ENCODE measurements at places on chromosomes 2 and 18.

DNA sequence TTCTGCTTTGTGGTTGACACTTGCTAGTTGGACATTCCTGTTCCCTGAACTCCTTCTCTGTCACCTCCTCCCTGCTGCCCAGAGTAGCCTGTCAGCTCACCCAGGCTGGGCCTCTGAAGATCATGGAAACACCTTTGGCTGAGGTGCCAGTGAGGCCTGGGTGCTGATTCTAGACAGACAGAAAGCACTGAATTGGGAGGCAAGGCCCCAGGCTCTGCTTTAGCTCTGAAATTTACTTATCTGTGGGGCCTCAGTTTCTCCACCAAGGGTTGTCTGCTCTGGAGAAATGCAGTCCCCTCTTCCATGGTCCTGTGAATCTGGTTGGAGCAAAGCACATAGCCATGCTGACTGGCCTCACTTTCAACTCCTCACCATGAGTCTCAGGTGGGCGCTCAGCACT, 104.6 kb upstream of the SIX3 start:
- no peaks in the 10 kb centered on the region for H3K36me3 ChIP-seq
- H3K4me3 ChIP-seq, result no peak overlapping the region
- DNase-seq, result no peak
- H3K27ac ChIP-seq, result no peak overlapping the region
- H3K27me3 ChIP-seq, result peaks cover 7% of the 10 kb centered on the region

DNA sequence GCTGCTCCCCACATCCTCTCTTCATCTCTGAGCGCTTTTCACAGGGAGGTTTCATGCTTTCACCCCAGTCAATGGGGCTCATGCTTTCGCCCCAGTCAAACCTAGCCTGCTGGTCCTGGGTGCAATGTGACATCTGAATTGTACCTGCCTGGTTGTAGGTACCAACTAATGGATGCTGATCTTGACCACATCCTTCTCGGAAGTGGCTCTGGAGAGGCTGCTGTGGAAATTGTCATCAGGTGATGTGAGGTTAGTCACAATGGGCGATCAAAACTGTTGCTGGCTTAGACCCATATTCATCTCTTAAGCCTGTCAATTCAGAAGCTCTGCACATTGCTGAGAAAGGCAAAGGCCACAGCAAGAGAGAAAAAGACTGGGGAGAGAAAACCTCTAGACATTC, 32.7 kb upstream of the ALKAL2 start:
- no peak overlapping the region for H3K27ac ChIP-seq
- H3K4me1 ChIP-seq, result peaks cover 2% of the 10 kb centered on the region
- H3K27me3 ChIP-seq, result peaks cover 3% of the 10 kb centered on the region
- DNase-seq, result no peak
- no peak overlapping the region for H3K4me3 ChIP-seq
- H3K36me3 ChIP-seq, result no peaks in the 10 kb centered on the region

DNA sequence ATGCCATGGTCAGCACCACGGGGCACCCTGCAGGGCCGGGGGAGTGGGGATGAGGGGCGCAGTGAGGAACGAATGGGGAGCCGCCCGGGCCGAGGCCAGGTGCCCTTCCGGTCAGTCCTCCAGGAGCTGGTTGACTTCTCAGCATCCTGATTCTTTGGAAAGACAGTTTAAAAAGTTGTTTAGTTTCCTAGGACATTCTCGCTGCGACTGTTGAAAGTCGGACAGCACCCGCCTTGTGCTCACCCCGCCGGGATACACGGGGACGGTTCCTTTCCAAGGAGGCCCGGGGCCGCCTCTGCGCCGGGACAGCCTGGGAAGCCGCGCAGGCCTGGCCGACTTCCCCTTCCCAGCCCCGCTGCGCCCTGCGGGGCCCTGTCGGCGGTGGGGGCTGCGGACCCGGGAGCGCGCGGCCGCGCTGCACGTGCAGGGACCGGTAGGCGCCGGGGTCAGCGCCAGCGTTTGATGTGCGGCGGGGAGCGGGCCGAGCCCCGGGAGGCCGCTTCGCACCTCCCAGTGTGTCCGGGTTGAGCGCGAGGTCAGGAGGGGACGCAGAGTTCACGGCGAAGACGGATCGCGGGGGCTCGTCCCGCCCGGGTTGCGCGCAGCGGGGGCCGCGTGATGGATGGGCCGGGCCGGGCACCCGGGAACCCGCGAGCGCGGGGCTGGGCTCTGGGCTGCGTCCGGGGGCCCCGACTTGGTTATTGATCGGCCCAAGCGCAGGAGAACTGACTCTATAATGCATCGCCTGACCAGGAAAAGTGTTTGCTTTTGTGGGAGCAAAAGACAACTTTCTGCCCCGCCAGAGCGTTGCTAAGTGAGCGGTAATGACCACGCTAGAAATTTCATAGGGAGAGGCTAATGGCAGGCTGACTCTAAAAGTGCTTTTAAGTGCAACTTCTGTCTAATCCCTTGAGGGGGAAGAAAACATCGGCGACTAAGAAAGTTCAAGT, 28.0 kb upstream of the SMIM21 start:
- no peaks in the 10 kb centered on the region for H3K36me3 ChIP-seq
- H3K4me1 ChIP-seq, result no peaks in the 10 kb centered on the region
- H3K4me3 ChIP-seq, result no peak overlapping the region
- H3K27ac ChIP-seq, result no peak overlapping the region
- peaks cover 34% of the 10 kb centered on the region for H3K27me3 ChIP-seq

DNA sequence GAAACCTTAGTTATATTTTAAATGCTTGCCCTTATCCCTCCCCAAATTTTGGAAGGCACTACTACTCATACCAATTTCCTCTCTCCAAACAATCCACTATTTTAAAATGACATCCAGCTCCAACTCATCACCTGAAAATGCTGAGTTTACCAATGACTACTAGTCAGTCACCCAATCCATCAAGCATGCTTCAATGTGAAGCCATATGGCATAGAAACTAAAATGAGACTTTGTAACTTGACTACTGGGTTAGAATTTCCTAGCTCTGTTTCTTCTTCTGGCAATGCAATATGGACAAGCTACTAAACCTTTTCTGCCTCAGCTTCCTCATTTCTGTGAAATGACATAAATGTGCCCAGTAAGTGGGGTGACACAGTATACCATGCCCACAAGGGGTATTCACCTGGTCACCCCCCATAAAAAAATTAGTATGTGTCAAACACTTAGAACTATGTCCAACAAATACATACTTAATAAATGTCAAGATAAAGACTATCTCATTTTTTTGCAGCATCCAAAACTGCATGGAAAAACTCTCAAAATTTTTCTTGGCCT, 10.0 kb upstream of the STPG4 start:
- peaks cover 33% of the 10 kb centered on the region for H3K4me1 ChIP-seq
- peaks cover 72% of the 10 kb centered on the region for H3K36me3 ChIP-seq
- DNase-seq, result no peak
- H3K27ac ChIP-seq, result peak overlapping the region; percentile 1

DNA sequence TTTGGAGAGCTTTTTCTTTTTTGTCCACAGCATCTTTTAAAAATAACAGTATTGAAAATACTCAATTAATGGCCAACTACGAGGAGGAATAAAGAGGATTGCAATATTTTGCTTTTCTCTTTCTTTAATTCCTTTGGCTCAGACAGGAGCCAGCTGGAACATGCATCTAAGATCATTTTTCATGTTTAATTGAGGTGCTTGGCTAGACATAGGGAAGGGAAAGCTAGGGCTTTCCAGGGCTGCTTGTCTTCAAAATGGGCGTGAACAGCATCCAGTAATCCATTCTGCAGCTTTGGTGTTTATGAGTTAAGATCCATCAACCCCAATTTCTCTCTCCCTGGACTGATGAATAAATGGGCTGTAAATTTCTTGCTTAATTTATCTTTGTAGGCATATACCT, 323.0 kb downstream of the PTPRM start:
- H3K4me1 ChIP-seq, result no peaks in the 10 kb centered on the region
- H3K4me3 ChIP-seq, result no peak overlapping the region
- no peaks in the 10 kb centered on the region for H3K36me3 ChIP-seq
- H3K27me3 ChIP-seq, result no peaks in the 10 kb centered on the region

DNA sequence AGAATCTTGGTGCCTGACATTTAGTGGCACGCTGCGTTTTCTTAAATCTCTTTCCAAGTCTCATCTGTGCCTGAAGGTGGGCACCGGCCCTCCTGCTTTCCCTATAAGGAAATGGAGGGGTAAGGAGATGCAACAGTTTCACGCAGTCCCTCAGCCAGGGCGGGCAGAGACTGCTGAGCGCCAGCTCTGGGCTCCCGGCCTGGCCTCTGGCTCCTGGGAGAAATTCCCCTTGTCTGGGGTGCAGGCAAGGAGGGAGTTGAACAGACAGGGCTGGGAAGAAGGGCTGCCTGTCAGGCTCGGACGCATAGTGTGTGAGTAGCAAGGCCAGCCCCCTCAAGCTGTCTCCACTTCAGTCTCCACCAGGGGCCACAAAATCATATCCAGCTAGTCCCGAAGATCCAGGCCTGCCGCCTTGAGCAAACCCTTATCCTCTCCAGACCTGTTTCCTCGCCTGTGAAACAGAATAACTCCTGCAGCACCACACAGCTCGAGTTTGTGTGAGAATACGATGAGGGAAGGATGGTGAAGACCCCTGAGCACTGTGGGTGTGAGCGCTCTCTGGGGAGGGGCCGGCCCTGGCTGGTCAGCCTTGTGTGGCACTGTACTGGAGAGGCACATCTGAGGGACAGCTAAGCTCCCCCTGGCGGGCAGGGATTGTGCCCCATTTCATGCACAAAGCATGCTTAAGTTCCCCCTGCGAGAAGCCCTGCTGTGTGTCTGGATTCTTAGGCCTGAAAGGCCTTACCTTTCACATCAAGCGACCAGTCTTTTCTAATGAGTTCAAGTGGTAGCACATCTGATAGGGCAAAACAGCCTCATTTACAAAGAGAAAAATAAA, 33.8 kb downstream of the SDC1 start:
- no peaks in the 10 kb centered on the region for H3K36me3 ChIP-seq
- DNase-seq, result no peak
- no peaks in the 10 kb centered on the region for H3K4me1 ChIP-seq
- no peak overlapping the region for H3K27ac ChIP-seq
- no peaks in the 10 kb centered on the region for H3K27me3 ChIP-seq

DNA sequence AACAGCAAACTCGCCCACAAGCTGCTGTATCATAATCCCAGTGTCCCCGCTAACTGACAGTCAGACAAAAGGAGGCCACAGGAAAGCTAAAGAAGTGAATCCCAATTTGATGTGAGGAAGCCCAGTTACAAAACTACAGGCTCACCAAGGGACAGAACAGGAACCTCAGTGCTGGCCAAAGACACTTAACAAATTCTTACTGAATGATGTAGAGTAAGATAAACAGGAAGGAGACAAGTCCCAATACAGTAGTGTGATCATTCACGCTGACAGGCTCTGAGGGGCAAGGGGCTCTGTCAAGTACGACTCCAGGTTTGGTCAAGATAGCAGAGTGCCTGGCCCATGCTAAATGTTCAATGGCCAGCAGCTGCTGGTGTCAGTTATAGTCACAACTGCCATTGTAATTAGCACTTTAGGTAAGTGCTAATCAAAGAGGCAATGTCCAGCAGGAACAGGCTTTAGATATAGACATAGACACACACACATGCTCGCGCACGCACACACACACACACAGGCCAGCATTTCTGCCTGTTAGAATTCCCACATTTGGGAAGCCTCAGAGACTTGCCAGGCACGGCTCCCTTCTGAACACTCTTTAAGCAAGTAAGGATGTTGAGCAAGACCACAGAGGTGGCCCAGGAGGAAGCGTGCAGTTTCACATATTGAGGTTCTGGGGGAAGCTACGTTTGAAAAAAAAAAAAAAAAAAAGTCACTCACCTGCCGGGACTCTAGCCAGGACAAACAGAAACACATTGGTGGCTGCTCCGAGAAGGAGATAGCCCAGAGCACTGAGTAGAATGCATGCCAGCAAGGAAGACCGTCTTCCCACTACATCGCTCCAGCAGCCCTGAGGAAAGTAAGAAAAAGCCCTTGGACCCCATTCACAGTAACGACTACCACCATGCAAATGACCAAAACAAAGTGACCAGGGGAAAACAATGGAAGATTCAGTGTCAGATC, 35.4 kb upstream of the TMEM182 start:
- no peak for DNase-seq
- H3K36me3 ChIP-seq, result peaks cover 79% of the 10 kb centered on the region
- H3K27me3 ChIP-seq, result no peaks in the 10 kb centered on the region
- no peaks in the 10 kb centered on the region for H3K4me1 ChIP-seq
- H3K27ac ChIP-seq, result no peak overlapping the region

DNA sequence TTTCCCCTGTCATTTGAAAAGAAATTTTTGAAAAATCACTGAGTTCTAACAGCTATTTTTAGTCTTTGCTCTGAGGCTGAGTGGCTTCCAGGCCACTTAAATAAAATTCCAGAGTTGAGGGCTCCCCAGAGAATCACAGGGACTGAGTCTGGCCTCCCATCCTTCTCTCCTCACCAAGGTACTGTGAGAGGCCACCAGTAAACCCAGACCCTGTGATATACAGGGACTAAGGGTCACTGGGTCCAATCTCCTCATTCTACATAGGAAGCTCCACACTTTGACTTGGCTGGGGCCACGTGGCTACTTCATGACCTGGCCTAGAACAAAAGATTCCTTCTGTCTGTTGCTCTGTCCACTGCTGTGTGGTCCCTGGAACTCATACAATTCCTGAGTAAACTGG, 123.2 kb upstream of the CDCA7 start:
- no peaks in the 10 kb centered on the region for H3K27me3 ChIP-seq
- H3K4me1 ChIP-seq, result no peaks in the 10 kb centered on the region
- no peak overlapping the region for H3K27ac ChIP-seq
- no peak for DNase-seq
- H3K36me3 ChIP-seq, result peaks cover 2% of the 10 kb centered on the region

GRCh38 chr18:32831781-32832180, 59.0 kb upstream of the KLHL14 start:
- no peaks in the 10 kb centered on the region for H3K36me3 ChIP-seq
- no peaks in the 10 kb centered on the region for H3K27me3 ChIP-seq
- no peak overlapping the region for H3K4me3 ChIP-seq
- no peaks in the 10 kb centered on the region for H3K4me1 ChIP-seq

- H3K4me1 ChIP-seq, result no peaks in the 10 kb centered on the region
- H3K36me3 ChIP-seq, result no peaks in the 10 kb centered on the region
- DNase-seq, result no peak
- H3K27me3 ChIP-seq, result no peaks in the 10 kb centered on the region
These were observed 682.0 kb upstream of the ID2 start for GRCh38 chr2:7999683-8000476.

GRCh38 chr2:127045792-127046501, 61.0 kb downstream of the BIN1 start:
- H3K27me3 ChIP-seq, result no peaks in the 10 kb centered on the region
- no peak overlapping the region for H3K4me3 ChIP-seq
- DNase-seq, result peak; percentile 12
- peaks cover 2% of the 10 kb centered on the region for H3K4me1 ChIP-seq

GRCh38 chr2:223727562-223727961, 109.8 kb downstream of the AP1S3 start:
- no peak overlapping the region for H3K27ac ChIP-seq
- H3K27me3 ChIP-seq, result no peaks in the 10 kb centered on the region
- no peaks in the 10 kb centered on the region for H3K4me1 ChIP-seq

- no peak for DNase-seq
- no peak overlapping the region for H3K4me3 ChIP-seq
- H3K27me3 ChIP-seq, result no peaks in the 10 kb centered on the region
- no peak overlapping the region for H3K27ac ChIP-seq
- no peaks in the 10 kb centered on the region for H3K4me1 ChIP-seq
These were observed 61.6 kb upstream of the SLC38A11 start for GRCh38 chr2:165016772-165017411.

GRCh38 chr2:42342061-42342794, 18.8 kb downstream of the COX7A2L start:
- peaks cover 69% of the 10 kb centered on the region for H3K36me3 ChIP-seq
- H3K4me1 ChIP-seq, result peaks cover 7% of the 10 kb centered on the region
- H3K4me3 ChIP-seq, result no peak overlapping the region
